ENCODE measurements at places on chromosomes 1 and 21. TPM values are rescaled to one million over a fixed set of nuclear protein-coding genes. Genes with fewer than 3 reads are reported as not detected.

The B4GALT3 gene
- polyA plus RNA-seq: 49.6 TPM

DNA sequence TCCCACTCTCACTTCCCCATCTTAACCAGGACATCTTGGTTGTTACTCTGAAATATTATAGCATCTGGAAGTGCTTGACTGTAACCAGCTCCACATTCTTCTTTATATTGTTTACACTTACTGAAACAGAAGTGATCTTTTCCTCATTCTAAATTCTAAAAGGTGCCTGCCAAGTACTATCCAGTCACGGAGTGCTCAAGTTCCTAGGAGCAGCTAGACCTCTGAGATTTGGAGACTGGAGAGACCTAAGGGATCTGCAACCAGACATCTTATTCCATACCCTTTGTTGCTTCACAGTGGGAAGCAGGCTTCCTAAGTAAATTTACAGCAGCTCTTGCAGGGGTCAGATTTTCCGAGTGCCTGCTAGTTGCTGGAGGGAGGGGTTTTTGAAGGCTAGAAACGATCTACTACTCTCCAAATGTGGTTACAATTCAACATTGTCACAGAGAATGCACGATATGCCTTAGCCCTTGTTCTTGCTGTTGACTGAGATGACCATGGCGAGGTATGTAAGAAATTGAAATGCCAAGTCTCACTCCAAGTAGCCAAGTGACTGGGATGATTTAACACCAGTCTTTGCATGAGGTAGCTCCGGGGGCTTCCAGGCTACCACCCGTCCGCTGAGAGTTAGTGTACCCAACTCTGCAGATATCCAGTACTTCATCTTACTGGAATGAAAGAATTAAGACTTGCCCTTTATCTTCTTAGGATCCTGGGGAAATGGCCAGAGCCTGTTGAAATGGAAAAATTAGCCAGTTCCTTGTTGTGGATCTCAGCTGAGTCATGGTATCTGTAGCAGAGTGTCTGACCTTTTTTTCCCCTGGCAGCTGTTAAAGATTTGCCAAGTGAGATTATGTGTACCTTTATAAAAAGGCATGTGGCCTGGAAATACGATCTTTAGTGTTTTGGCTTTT is 150.8 kb downstream of the MAST2 start:
- DNase-seq: no peak

- no peak for DNase-seq
These were observed 263.4 kb downstream of the NPHP4 start for GRCh38 chr1:5728663-5729355.

- no peak for DNase-seq
These were observed at the start of gene C1orf232 for GRCh38 chr1:26168410-26169197. C1orf232 (minus strand) TSS chr1:26168963; CDS start chr1:26168499, 464 bp downstream.

GRCh38 chr1:220789532-220790147 is 2.9 kb downstream of the MTARC1 start:
- DNase-seq: no peak

- no peak for DNase-seq
These were observed 360.2 kb downstream of the DISC1 start for GRCh38 chr1:231986631-231987336.

- no peak for DNase-seq
These were observed 156.4 kb downstream of the PTGER3 start for GRCh38 chr1:70891051-70891843.

DNA sequence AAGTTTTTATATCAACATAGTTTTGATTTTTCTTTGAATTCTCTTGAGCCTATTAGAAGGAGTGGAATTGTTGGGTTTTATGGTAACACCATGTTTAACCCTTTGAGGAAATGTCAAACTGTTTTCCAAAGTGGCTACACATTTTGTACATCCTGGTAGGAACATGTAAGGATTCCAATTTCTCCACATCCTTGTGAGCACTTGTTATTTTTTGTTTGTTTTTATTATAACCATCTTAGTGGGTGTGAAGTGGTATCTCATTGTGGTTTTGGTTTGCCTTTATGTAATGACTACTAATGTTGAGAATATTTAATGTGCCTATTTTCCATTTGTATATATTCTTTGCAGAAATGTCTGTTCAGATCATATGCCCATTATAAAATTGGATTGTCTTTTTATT is 120.5 kb downstream of the FGGY start:
- no peak for DNase-seq

DNA sequence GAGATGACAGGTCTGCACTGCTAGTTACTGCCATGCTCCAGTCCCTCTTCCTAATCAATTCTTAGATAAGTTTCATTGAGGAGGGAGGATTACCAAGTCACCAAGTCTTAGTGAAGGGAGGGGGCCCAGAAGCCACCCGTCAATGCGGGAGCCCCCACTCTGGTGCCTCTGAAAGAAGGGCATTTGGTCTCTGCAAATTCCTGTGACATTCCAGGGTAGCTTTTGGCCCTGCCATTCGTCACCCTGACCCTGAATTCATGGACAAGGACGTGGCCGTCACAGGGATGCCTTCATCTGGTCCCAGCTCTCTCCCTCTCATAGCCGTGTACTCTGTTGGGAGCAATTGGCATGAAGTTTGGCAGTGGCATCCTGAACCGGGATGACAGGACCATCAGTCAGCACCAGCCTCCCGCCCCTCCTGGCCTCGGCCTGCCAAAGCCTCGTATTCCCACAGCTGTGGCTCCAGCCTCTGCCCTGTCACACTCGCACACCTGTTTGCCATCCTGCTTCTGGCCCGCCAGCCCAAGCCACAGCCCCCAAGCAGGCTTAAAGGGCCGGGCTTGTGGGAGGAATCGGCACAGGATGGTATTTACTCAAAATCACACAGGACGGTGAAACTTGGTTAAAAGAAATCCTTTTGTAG is 150.7 kb downstream of the CLIC6 start:
- no peak for DNase-seq

The SPAG17 gene
- not detected for polyA plus RNA-seq

The HP1BP3 gene
- 160 TPM for polyA plus RNA-seq

- no peak for DNase-seq
These were observed 55.5 kb downstream of the TGFBR3 start for GRCh38 chr1:91830242-91831131.

DNA sequence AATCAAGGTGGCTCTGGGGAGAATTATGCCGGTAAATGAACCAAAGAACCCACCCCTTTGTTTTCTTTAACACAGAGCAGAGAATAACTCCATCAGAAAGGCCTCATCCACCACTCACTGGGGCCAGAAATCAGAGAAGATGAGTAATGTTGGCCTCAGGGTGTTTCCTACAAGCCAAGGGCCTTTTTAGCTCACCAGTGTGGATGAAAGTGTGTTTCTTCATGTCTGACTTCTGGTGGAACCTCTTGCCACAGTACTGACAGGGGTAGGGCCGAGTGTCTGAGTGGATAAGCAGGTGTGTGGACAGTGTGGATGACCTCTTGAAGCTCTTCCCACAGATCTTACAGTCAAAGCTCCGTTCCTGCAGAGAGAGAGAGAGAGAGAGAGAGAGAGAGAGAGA is 8.3 kb downstream of the GFI1 start:
- no peak for DNase-seq

- DNase-seq: no peak
These were observed 58.9 kb downstream of the LRRC40 start for GRCh38 chr1:70146488-70146887.

DNA sequence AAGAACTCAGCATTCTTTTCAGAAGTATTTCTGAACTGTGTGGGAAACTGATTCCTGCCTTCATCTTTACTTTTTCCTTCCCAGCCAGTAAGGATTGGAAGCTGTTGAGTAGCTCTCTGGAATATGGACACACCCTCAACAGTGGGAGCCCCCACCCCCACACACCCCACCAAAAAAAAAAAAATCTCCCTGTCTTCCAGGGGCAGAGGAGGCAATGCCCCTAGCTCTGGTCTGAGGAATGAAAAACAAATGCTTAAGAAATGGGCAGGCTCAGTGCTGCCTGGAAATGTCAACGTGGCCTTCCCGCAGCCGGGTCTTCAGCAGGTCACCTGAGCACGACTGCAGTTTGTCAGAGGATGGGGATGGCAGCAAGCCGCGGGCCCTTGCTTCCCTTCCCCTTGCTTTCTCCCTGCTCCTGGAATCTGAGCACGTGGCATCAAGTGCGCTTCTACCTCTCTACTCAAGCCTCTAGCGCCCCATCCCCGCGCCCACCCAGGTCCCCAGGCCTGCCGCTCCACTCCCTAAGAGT is 479 bp downstream of the RGS16 start:
- DNase-seq: no peak

DNA sequence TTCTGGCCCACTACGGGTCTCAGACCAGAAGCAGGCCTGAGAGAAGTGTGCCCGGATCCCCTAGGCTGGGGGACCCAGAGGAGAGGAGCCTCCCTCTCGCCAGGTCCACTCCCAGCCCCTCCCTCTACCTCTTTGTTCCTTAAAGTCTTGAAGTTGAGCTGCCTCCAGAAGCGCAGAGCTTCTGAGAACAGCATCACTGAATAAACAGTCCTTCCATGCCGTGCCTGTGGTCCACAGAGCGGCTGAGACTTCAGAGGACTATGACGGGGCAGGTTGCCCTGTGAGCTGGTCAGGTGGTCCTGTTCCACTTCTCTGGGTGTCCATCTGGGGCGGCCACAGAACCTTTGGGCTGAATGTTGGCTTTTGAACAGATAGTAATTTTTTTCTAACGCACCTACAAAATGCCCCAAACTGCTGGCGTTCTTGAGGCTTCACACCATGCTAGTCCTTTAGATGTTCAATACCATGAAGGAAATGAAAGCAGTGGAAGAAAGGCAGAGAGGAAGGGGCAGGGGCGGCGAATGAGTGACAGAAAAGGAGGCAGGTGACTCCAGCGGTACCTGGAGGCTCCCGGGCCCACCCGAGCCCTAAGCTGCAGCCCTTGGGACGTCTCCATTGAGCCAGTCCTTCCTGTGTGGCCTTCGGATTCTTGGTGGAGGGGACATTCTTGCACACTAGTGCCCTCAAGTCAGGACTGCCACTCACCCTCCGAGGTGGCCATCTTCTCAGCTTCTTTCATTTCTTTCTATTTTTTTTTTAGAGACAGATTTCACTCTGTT is 239.3 kb upstream of the VAMP3 start:
- DNase-seq: no peak

The CELA2A gene
- polyA plus RNA-seq: not detected

- no peak for DNase-seq
These were observed 113.6 kb downstream of the FGGY start for GRCh38 chr1:59410457-59410856.

The FCRL2 gene
- not detected for polyA plus RNA-seq
